ENCODE measurements at places on chromosomes 3 and 15.
A peak's percentile ranks its signal among the peaks of the same experiment; 100 is the strongest.

GRCh38 chr15:22933641-22934061 is 46.5 kb downstream of the CYFIP1 start:
- no peak for DNase-seq

- DNase-seq, result no peak
These were observed 495.9 kb upstream of the PROK2 start for GRCh38 chr3:72280876-72281275.

- no peak for DNase-seq
These were observed 16.8 kb downstream of the PLXNB1 start for GRCh38 chr3:48413086-48413485.

- DNase-seq, result peak; percentile 86
These were observed 18.6 kb upstream of the TICRR start for GRCh38 chr15:89556413-89557262.

DNA sequence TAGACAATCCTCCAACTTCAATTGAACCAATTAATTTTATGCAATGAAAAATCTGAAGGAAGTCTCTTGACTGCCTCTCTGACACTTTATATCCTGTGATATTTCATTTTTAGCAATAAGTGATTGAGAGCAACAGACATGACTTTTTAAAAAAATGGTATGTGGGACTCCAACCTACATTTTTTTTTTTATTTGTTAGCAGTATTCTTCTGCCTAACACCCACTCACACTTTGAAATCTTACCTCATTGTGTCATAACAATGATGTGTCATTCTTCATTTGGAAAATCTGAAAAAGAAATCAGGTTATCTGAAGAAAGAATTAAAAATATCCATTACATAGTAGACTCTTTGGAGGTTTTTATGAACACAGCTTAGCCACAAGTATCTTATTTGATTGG is 541.3 kb upstream of the KCNMB2 start:
- no peak for DNase-seq

GRCh38 chr15:66707310-66708082 is 5.5 kb downstream of the SMAD6 start:
- DNase-seq, result peak; percentile 79

GRCh38 chr3:116191409-116191808 is 253.9 kb downstream of the LSAMP start:
- peak; percentile 5 for DNase-seq

GRCh38 chr3:79041621-79042020 is 726.2 kb downstream of the ROBO1 start:
- DNase-seq, result no peak

- DNase-seq, result no peak
These were observed 467 bp downstream of the PIF1 start for GRCh38 chr15:64824929-64825430.

DNA sequence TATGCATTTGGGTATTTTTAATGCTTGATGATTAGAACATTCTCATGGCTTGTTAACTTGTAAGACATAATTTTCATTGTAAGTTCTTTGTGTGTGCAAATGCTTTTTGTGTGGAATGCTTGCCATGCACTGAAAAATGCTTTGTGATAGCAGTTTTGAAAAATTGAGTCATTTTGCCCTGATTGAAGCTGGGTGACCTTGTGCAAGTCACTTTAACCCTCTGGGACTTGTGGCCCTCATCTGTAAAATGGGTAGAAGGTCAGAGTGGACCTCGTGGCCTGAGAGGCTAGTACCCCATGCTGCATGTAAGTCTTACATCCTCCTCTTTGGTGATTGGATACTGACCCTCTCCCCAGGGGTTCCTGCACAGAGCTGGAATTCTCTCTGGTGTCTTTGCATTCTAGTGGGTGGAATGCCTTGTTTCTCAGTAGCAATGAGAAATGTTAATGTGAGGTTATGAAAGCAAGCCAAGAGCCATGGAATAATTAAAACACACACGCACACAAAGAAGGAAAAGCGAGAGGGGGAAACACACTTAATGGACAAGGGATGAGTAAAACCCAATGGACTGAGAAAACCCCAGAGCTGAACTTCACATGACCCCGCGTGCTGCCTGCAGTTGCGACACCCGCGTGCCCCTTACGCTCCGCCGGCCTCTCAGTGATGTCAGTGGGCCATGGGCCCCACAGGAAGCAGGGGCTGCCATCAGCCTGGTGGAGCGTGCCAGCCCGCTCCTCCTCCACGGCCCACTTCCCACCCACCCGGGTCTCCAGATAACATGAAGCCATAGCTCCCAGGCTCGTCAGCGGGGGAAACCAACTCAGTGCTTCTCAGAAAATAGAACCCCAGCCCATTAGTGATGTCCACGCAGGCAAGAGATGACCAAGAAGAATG is 44.0 kb downstream of the SMAD3 start:
- peak; percentile 97 for DNase-seq

DNA sequence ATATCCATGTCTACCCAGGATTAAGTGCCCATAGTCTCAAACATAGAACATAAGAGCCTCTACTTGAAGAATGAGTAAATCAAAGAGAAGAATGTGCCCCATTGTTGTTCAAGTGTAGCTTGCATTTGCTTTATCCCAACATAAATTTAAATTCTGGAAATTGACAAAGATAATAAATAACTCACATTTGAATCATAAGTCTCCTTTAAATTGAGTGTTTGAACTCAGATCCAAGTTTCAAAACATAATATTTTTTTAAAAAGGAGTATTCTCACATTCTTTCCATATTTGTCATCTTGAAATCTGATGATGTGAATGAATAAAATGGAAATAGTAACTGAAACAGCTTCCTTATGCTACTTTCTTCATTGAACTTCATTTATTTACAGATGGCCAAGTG is 135.2 kb downstream of the MECOM start:
- peak; percentile 56 for DNase-seq

DNA sequence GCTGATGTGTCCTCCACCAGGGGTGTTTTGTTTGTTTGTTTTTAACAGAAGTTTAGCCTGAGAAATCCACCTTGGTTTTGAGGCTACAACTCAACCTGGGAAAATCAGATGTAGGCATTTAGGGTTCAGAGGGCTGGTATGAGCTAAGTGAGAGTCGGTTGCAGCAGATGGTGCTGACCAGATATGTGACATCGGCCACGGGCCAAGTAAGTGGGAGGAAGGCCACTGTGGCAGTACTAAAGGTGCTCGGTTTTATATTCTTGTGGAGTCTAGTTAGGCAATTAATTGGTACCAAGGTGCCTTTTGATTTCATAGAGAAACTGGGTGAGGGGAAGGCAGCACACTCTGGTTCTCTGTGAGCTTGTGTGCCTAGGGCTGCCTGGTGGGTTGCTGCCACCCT is 10.5 kb downstream of the MTMR14 start:
- DNase-seq, result no peak

DNA sequence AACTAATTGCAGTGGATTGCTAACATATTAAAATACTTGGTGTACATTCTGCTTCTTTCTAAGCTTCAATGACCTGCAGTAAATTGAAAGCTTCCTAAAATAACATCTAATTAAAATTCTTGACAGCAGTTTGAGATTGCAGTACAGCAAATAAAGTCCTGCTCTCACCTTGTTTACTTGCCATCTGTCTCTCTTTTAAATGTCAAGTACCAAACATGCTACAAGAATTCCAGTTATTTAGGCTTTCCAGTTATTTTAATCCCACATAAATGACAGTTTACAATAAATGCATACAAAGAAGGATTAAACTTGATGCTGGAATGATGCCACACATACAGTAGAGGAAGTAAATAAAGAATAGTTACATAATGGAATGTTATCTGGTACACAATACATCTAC is 33.2 kb downstream of the CBLB start:
- DNase-seq, result no peak

DNA sequence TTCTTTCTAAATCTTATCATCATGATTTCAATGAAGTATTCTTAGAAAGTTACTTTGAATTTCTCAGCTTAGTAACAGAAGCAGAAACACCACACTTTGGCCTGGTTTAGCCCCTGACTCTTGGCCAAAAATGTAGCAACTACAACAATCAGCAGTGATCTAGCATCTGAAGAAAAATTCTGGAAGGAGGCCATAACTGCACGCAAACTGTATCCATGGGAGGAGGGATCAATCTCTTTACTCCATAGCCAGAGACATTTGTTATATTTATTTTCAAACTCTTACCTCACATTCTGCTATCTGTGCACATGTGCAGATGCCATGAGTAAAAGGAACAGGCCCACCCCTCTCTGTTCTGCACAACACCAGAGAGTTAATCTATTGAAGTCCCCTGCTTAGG is 251.0 kb upstream of the P2RY1 start:
- peak; percentile 9 for DNase-seq

DNA sequence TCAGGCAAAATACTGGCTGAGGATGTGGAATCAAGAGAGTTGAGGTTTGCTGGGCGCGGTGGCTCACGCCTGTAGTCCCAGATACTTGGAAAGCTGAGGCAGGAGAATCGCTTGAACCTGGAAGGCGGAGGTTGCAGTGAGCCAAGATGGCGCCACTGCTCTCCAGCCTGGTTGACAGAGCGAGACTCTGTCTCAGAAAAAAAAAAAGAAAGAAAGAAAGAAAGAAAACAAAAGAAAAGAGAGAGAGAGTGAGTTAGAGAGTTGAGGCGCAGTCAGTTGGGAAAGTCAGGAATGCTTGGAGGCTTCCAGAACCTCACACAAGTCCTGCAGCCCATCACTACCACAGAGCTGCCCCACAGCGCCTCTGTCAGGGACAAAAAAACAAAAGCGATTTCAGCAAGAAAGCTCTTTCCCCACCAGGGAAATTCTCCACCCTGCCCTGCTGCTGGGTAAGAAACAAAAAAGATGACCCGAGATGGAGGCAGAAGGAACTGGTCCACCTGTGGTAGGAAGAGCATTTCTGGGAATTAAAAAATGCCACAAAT is 13.8 kb downstream of the HDC start:
- DNase-seq, result no peak

GRCh38 chr3:145820170-145820569 is 340.8 kb downstream of the PLOD2 start:
- DNase-seq, result no peak

GRCh38 chr3:176714034-176714433 is 483.2 kb downstream of the TBL1XR1 start:
- no peak for DNase-seq

- DNase-seq, result no peak
These were observed 350.3 kb upstream of the ZNF385D start for GRCh38 chr3:22101351-22101750.

GRCh38 chr15:39407116-39407515 is 173.8 kb upstream of the THBS1 start:
- DNase-seq, result peak; percentile 56

DNA sequence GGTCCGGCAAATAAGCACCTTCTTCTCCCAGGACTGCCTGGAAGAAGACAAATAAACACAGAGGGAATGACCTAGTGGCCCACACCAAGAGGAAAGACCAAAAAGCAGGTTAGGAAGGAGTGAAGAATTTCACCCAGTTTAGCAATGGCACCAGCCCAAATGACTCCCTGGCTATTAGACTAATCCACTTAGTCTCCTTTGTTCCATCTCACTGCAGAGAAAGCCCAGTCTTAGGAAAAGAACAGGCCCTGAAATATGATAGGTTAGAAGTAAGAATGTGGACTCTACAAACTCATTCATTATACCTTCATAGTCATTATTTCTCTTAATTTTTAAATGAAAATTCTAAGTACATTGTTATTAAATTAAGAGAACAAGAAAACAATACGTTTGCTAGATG is 23.2 kb downstream of the SERPINI2 start:
- no peak for DNase-seq

GRCh38 chr3:62615258-62615849 is 242.0 kb upstream of the FEZF2 start:
- no peak for DNase-seq

DNA sequence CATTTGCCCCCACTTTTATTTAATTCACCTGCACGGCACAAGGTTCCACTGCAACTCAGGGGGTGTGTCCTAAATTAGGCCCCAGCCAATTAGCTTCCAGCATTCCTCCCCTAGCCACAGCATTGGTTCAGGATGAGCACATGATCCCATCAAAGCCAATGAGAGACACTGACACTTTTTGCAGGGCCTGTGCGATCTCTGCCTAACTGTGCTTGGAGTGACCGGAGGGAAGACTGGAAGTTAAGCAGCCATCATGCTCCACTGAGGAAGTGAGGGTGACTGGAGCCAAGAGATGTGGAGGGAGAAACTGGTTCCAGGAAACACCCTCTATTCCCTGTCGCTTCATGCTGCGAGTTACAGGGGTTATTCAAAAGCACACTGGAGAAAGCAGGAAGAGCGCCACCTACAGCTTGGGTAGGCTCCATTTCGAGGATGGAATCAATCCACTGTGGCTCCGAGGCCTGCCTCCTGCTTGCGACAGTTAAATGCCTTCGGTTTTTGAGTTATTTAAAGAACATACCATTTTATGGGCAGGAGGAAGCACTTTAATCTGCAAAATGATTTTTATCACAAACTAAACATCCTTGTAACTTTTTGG is 122.2 kb upstream of the WNT5A start:
- no peak for DNase-seq

DNA sequence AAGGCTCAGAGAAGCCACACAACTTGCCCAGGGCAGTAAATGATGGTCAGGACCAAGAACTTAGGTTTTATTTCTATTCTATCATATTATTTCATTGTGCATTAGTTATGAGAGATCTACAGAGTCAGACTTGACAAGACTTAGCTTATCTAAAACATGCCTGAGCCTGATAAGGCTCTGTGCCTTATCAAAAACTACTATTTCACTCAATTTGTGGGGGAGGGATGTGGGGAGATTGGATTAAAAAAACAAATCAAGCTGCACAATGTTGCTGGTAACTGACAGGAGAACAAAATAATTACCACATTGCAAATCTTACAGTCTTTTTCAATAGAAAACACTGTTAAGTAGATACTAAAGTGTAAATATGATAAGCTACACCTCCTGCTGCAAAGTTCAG is 16.0 kb downstream of the HACD2 start:
- DNase-seq, result no peak

DNA sequence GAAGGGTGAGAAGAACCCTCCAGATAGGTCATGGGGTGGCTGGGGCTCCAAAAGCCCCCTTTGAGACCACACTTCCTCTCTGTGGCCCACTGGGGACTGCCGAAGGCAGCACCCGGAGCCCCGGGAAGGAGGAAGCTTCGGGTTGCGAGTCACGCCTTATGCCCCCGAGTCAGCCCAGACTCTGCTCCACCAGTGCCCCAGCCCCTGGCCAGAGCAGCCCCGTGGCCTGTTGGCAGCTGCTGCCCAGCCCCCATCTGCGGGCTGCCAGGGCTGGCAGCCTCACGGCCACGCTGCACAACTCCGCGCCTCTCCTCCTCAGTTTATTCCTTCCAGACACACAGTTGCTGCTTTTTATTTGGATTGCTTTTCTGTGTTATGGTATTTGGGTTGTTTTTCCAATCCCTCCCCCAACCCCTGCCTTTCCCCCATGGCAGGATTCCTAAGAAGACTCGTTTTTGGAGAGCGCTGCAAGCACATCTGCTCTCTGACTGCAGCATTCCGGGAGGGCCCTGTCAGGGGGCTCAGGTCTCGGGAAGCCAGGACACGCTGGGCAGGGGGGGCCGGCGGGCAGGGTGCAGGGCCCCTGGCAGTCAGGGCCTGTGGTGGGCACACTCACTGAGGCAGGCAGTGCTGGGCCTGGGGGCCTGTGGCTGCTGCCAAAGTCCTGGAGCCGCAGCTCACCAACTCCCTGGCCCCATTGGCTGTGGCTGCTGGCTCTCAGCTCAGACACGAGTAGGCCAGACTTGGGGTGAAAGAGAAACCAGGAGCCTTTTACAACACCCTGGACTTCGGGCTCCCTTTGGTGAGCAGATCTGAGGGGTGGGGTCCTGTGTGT is 20.2 kb downstream of the MAGEF1 start:
- peak; percentile 29 for DNase-seq
